ENCODE measurements at places on chromosomes 2 and 18.
A peak's percentile ranks its signal among the peaks of the same experiment; 100 is the strongest.

DNA sequence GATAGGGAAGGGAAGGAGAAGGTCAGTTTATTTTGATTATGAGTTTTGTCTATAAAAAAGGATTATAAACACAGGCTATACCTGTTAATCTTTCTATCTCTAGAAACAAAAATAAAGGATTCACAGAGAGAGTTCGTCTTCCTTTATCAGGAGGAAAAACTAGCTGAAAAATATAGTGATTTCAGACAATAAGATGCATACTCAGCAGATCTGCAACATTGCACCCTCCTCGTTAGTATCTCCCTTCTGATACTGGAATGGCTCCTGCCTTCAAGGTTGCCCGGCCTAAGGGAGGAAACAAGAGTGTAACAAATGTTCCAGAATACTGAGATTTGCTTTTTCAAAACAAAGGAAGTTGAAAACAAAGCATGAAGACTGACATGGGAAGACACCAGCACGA lies 48.7 kb upstream of the LRATD1 start:
- DNase-seq, result no peak

GRCh38 chr2:132651115-132652045 lies 18.6 kb downstream of the LYPD1 start:
- peak; percentile 48 for DNase-seq

GRCh38 chr2:148643421-148643820 lies 1.1 kb upstream of the EPC2 start:
- DNase-seq, result no peak

- DNase-seq, result no peak
Observed at GRCh38 chr2:112472547-112473263, 9.3 kb upstream of the TTL start.

DNA sequence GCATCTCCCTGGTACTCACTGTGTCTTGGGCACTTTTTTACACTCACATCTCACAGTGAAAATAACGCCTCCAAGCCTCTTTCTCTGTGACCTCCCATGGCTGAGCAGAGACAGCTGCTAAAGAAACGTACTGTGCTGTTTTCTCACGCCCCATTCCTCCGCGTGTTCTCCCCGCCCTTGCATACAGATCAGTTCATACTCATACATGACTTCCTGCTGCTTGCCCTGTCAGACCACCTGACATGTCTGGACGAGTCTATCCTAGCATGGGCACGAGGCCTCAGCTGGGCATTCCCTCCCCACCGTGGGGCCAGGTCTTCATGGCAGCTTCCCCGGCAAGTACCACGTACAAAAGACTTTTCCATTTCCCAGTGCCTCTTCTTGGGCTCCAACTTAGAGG lies 21.2 kb upstream of the IL1A start:
- DNase-seq, result no peak

GRCh38 chr2:239816576-239817467 lies 208.3 kb downstream of the NDUFA10 start:
- no peak for DNase-seq

- DNase-seq, result peak; percentile 63
Observed at GRCh38 chr2:20190876-20191713, 33.8 kb downstream of the SDC1 start.

- no peak for DNase-seq
Observed at GRCh38 chr2:42904576-42904876, 112.1 kb upstream of the HAAO start.

DNA sequence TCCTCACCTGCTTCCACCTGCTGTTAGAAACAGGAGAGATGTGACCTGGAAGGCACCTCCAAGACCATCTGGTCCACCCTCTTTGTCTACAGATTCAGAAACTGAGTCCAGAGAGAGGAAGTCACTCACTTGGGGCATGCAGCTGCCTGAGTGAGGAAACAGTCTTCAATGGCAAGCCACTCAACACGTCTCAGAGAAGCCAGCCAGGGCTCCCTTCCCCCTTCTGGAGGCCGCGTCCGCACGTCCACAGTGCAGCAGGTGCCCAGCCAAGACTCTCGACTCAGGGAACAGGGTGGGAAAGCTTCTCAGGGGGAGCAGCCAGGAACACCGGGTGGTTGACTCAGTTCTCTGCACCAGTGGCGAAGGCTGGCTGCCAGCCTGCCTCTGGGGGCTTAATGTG lies 201.7 kb downstream of the BCL11A start:
- no peak for DNase-seq

DNA sequence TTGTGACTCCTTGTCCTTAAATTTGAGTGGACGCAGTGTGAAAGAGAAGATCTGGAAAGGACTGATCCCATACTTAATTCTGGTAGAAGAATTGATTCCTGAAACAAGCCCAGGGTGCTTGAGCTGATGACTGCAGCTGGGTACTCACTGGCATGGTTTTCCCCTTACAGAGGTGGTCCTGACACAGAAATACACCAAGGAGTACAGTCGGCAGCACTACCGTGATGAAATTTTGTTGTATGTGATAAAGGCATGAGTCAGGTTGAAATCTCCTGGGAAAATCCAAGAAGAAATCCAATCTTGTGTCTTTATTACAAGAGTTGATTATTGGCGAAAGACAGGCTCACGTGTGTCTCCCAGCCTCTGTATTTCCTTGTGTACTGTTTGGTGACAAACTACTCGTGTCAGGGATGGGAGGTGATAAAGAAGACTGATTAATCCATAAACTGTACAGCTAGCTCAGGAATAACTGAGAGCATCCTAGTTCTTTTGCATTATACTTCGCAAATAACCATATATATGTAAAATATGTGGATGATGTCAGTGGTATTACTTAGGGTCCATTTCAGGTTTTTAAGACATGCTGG lies 76.6 kb downstream of the RAPGEF4 start:
- DNase-seq, result no peak

Measured in EL (cell line).